Nephron progenitor cell (in vitro differentiated cells): ENCODE measurements at places on chromosomes 12 and 14.

GRCh38 chr12:80720516-80720915 is 3.8 kb downstream of the MYF5 start:
- no peak for DNase-seq

- no peak for DNase-seq
Measured at GRCh38 chr12:76426160-76426559, 77.9 kb upstream of the BBS10 start.

DNA sequence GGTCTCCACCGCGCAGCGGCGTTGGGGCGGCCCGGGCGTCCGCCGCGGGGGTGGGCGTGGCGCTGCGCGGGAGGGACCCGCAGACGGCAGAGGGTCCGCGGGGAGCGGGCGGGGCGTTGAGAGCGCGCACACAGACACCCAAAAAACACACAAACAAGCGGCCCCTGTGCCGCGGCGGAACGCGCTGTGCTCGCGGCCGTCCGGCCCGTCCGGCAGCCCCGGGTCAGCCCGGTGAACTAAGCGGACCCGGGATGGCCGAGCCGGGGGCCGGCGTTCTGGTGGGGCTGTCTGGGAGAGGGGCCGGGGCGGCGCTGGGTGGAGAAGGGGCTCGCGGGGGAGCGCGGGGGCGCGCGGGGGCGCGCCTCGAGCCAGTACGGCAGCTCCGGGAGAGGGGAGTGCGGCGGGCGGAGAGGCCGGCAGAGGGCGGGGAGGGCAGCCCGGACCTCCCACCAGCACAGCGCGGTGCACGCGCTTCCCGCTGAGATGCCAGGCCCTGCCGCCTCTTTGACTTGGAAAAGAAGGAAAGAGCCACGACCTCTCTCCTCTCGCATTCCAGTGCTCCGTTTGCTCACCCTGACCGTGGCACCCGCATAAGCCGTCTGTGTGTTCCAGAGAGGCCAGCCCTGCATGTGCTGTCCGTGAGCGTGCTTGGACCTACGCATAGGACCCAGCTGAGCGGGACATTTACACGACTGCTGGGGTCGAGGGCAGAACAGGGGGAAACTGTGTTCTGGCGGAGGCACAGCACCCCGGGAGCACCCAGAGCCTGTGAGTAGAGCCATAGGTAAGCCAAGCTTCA is 10.3 kb downstream of the SLC6A12 start:
- peak; percentile 83 for DNase-seq

DNA sequence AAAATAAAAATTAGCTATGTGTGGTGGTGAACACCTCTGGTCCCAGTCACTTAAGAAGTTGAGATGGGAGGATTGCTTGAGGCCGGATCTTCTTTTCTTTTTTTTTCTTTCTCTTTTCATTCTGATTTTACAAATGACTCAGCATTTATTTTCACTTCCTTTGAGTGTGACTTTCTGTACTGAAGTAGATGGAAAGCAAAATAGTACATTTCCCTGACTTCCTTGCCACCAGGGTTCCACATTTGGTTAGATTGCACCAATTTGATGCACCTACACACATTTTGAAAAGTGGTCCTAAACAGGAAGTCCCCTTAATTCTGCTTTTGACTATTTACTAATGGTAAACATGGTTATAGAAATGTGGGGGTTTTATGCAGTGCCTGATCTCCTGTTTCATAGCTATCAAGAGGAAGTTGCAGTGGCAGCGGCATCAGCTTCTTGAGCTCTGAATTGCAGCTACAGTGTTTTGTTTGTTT is 13.0 kb upstream of the LEMD3 start:
- DNase-seq: no peak

- no peak for DNase-seq
Measured at GRCh38 chr12:27549236-27549800, 25.3 kb downstream of the PPFIBP1 start.

- no peak for DNase-seq
Measured at GRCh38 chr12:75130811-75131210, 78.8 kb downstream of the KCNC2 start.

GRCh38 chr12:252636-253035 is 10.0 kb downstream of the SLC6A13 start:
- DNase-seq: no peak

GRCh38 chr14:38490273-38490672 is 234.4 kb upstream of the CLEC14A start:
- DNase-seq: no peak

GRCh38 chr12:2544230-2544629 is 250.5 kb upstream of the FKBP4 start:
- no peak for DNase-seq

GRCh38 chr12:106681210-106681609 is 93.3 kb upstream of the RIC8B start:
- DNase-seq: no peak

DNA sequence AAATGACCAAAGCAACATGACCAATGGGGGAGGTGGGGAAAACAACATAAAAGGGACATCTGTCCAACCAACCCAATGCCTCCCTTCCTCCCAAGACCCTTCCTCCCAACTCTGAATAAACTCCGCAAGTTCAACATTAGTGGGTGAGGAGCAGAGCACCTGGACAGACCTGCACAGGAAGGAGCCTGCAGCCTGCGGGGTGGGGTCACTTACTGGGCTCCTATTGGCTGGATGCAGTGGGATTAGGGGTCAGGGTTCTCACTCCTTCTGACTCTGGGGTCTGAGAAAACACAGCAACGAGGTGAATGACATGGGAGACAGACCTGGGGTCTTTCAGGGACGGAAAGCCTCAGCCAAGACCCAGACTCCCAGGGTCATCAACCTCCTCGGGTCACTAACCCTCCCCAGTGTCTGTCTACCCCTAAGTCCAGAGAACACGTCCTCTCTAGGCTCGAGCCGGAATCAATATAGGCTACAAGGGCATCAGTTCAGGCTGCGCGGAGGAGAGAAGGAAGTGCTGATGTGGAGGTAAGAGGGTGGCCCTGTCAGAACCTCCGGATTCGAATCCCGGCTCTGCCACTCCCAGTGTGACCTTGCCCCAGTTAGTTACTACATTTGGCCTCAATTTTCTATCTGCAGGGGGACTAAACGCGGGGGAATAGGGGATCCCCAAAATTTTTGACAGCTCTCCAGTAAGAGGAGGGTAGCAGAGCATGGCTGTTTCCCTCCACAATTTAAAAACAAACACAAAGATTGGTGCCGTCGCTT is 860 bp downstream of the NDRG2 start:
- no peak for DNase-seq

GRCh38 chr12:120090206-120090605 is 26.3 kb downstream of the RAB35 start:
- DNase-seq: no peak

- DNase-seq: no peak
Measured at GRCh38 chr14:104390221-104390931, 189.2 kb upstream of the C14orf180 start.

GRCh38 chr14:104461676-104462449 is 117.7 kb upstream of the C14orf180 start:
- DNase-seq: peak; percentile 61

- DNase-seq: no peak
Measured at GRCh38 chr14:77556946-77557345, 58.3 kb upstream of the ISM2 start.

DNA sequence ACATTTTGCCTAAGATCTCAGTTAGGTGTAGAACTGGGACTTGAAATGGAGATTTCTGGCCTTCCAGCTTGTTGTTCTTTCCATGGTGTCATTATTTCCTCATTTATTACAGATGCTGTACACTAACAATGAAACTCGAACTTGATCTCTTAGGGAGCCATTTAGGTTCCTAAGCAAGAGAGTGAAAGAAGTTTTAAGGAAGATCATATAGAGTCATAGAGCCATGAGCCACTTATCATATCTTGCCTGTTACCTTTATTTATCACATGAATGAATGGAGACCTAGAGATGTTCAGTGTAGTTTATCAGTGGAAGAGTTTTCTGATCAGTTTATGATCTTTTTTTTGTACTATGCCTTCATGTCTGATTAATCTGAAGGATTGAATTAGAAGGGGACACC is 9.9 kb downstream of the HELB start:
- no peak for DNase-seq

DNA sequence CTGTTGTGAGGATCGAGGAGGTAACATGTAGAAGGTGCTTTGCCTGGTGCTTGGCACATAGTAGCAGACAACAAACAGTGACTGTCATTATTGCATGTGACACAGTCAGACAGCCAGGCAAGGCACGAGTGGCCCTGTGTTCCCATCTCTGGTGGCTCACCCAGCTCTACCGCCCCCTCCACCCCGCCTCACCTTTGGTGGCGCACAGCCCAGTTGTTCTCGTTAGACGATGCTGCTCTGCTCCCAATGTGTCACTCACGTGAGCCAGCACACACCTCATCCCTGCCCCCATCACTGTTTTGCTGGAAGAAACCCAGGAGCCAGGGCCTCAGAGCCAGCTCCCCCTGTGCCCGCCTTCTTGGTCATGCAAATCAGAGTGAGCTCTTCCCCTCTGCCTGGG is 113.3 kb downstream of the CALM1 start:
- DNase-seq: no peak
